ENCODE measurements at places on chromosomes 12 and 14.

DNA sequence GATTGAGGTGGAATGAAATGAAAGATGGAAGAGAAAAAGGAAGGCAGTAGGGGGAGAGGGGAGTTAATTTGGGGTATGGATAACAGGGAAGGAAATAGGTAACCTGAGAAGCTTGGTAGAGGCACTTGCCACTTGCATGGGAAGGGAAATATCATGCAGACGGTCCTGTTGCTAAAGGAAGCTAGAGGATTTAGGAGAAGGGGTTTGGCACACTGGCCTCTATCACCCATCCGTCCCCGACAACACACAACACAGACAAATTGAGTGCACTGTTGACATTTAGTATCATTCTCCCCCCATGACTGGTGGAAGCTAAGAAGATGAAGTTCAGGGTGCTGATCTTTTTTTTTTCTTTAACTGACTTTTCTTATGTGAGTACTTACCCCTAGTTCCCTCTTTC, 2.0 kb downstream of the OR10AD1 start:
- no peak for DNase-seq

DNA sequence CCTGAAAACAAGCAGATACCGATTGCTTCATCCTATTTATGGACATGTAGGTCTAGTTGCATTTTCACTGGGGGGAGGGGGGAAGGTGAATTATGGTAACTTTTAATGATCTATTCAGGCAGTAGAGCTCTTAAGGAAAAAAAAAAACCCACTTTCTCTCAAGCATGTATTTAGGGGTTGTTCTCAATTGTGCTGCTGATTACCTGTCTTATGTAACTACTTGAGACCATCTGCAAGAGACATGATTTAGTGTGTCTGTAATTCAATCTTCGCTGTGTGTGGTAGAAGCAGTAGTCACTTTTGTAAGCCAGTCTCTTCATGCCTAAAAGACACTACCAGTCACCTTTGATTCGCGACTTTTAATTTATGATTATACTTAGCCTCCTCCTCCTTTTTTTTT, 8.9 kb downstream of the CALM1 start:
- DNase-seq = no peak

DNA sequence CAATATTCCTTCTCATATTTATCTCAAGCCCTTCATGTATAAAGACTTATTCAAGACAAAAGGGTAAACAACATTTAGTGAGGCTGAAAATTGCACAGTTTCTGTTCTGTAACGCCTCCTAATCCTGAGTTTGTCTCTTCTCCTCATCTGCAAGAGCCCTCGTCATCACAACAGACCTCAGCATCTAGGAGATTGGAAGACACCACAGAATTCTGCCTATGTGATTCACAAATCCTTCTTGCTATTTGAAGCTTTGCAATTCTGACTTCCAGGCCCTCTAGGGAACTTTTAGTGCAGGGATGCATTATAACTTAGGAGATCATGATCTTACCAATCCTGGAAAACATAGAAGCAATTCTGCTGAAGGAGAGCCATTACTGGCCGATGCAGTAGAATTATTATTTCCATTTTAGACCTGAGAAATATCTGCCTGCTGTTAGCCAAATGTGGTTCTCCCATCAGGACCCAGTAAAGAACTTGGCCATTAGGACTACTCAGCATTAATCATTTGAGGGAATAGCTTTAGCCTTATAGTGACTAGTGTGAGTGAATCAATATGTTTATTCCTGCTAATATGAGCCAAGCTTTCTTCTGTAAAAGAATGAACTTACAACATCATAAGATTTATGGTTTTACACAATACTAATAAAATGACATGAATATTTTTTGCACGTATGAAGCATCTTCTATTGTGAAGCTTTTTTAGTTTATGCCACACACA, 119.5 kb downstream of the ANO4 start:
- DNase-seq = no peak

DNA sequence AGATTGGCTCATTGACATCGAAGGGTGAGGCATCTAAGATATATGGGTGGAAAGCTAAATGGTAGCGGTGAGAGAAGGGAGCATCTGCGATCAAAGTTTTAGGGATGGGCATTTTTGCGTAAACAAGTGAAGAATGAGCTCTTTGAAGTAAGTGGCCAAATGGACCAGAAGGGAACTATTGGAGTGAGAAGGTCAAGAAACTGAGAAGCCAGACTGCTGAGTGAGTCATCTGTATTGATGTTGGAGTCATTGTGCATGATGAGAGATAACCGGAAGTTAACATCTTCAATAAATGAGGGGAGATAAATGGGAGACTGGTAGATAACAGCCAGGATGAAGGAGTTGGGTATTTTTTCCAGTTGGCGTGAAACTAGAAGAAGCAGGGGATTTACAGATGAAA, 271.9 kb upstream of the PDE3A start:
- no peak for DNase-seq

GRCh38 chr12:99029511-99030271, 384.6 kb downstream of the APAF1 start:
- no peak for DNase-seq

GRCh38 chr14:72097173-72097783, 165.0 kb downstream of the RGS6 start:
- DNase-seq = no peak

GRCh38 chr12:72236071-72236705, 36.0 kb upstream of the TRHDE start:
- no peak for DNase-seq

All from stimulated activated CD8-positive, alpha-beta memory T cell treated with anti-CD3 and anti-CD28 coated beads, Interleukin-4, amount 100 ng/mL, for 24 hours (primary cell).